ENCODE measurements at places on chromosomes 3 and 15.

GRCh38 chr15:68405378-68406250 lies 26.3 kb downstream of the ITGA11 start:
- no peak for DNase-seq

DNA sequence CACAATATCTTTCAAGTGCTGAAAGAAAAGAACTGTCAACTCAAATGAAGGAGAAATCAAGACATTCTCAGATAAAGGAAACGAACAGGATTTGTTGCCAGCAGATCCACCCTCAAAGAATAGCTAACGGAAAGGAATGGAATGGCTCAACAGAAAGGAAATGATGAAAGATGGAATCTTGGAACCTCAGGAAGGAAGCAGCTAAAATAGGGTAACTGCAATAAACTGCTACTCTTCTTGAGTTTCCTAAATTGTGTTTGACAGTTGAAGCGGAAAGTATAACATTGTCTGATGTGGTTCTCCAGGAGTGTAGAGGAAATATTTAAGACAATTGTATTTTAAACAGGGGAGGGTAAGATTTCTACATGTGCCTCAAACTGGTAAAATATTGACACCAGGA lies 22.0 kb downstream of the PRR23E start:
- DNase-seq = no peak

GRCh38 chr3:112681822-112682325 lies 40.9 kb upstream of the CCDC80 start:
- no peak for DNase-seq

- no peak for DNase-seq
These were observed 190.5 kb upstream of the CMC1 start for GRCh38 chr3:28050885-28051284.

GRCh38 chr15:82081914-82082762 lies 36.3 kb upstream of the MEX3B start:
- no peak for DNase-seq

Measured in NCI-H146 (cell line).